ENCODE measurements at places on chromosomes 13 and 19.

DNA sequence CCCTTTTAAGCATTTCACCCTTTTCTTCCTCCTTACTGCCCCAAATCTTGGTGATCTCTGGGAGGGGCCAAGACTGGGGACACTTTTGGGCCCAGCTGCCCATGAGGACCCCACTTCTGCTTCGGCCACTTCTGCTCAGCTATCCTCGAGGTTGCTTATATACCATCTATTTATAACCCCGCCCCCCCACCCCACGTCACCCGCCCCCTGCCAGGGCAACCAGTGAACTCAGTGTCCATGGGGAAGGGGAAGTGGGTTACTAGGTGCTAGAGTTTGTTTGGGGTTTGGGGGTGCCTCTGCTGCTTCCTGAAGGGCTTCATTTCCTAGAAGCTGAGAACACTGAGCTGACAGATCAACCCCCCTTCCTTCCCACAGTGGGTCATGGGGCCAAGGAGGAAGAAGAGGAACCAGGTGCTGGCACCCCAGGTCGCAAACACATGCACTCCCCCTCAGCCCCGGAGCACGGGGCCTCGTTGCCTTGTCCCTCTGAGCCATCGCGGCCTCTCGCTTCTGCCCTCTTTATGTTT is 6.1 kb upstream of the ADGRE5 start:
- no peak for DNase-seq

DNA sequence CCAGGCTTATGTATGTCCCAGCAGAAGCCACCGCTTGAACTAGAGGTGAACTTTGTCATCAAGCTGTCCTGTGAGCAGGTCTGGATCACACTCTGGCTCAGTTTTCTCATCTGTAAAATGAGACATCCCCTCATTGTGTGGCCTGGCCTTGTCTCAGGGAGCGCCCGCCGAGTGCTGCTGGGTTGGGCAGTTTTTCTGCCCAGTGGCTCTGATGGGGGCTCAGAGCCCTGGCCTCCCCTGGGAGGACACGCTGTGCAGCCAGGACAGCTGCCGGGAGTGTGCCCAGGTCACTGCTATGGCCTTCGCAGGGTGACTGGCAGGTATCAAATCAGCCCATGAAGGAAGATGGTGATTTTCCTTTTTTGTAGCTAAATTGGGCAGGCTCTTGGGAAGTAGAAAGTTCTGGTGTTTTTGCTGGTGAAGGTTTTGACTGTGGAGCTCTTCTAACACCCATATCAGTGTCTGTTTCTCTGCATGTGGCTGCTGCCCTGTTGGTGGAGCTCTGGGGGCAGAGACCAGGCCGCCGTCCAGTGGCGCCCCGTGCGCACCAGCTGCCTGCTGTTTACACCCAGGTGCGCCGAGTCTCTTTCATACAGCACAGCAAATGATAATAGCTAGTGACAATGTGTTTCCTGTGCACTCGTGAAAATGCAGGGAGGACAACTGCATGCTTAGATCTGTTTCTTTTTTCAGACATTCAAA is 40.8 kb downstream of the SLC7A9 start:
- DNase-seq: no peak

- DNase-seq: no peak
Observed at GRCh38 chr13:24618011-24618955, 61.9 kb upstream of the ATP12A start.

DNA sequence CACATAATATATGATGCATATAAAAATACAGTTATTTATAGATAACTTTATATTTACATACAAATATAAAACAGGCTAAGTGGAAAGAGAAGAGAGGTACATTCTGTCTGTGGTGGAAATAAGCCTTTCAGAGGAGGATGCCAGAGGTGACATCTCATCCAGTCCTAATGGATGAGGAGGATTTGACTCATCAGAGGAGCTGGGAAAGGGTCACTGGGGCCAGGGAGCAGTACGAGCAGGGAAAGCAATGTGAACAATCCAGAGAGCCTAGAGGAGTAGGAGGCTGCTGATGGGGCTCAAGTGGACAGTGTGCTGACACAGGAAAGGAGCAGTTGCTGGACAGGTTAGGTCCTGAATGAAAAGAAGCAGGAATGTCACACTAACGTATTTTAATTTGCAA is 18.6 kb downstream of the NALCN start:
- no peak for DNase-seq

DNA sequence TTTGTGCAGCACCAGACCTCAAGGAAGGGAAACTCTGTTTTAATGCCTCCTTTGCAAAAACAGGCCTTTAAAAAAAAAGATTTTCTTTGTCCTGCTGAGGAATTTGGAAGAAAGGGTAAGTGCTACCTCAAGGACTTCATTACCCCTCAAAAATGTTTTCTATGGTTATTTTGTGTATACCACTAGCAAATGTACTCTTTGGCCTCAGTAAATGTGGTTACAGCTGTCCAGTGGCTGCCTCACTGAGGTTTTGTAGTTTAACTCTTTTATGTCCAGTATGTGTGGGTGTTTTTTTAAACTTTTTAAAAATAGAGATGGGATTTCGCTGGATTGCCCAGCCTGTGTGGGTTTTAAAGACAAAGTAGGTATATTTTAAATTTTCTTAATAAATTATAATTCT is 42.2 kb upstream of the TSC22D1 start:
- DNase-seq: no peak

- DNase-seq: no peak
Observed at GRCh38 chr13:105914291-105915036, 621.0 kb downstream of the EFNB2 start.

DNA sequence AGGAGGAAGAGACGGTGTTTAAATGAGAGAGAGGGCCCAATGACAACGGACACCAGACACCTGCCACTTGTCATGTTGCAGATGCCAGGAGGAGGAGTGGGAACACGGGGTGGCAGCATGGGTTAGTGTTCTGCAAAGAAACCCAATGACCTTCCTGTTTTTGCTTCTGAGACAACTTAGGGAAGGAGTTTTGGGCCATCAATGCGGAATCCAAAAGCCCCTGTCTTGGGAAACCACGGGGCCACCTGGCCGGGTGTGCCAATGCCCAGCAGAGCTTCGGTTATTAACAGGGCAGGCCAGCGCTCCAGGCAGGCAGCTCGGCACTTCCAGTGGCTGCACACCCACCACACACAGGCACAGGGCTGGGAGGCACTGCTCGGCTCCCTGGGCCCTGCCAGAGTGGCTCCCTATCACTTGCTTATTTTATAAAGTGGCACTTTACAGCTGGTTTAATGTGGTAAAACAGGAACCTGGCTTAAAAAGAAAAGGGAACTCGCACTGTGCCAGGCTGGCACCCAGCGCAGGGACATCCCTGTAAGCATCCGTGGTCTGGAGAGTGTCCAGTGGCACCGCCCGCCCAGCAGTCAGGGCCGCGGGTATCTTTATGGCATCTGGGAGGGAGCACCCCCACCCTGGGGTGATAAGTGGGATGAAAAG is 19.1 kb downstream of the ELL start:
- DNase-seq: peak; percentile 44

DNA sequence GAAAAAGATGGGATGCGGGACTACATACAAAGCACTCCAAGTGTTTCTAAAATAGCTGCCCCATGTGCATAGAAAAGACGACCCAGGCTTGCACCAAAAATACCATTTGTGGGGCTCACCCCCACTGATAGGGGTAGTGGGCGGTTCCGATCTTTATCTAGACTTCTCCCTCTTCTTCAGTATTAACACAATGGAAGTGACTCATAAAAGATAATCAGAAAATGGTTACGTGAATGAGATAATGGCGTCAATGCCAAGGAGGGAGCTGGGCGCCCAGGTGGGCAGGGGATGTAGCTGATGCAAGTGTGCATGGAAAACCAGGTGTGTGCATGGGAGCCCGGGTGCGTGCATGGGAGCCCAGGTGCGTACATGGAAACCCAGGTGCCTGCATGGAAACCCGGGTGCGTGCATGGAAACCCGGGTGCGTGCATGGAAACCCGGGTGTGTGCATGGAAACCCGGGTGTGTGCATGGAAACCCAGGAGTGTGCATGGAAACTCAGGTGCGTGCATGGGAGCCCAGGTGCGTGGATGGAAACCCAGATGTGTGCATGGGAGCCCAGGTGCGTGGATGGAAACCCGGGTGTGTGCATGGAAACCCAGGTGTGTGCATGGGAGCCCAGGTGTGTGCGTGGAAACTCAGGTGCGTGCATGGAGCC is 32.7 kb downstream of the LAMP1 start:
- DNase-seq: no peak

DNA sequence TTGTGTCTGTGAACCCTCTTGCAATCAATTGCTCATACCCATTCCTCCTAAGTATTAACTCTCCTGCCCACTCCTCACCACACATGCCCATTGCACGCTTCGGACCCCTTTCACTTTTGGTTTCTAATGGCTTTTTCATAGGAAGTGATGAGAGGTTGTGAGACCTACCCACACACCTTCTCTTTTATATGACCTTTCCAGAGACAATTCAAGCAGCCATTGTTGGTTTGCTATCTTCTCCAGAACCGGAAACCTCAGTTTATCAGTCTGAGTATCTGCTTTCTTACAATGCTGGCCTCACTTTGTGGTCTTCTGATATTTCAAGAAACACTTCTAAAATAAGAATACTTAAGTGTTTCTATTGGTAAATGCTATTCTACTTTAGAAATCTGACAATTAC is 1550.8 kb upstream of the SLC10A2 start:
- DNase-seq: no peak

GRCh38 chr19:43471091-43471490 is 5.7 kb upstream of the LYPD3 start:
- no peak for DNase-seq

- no peak for DNase-seq
Observed at GRCh38 chr19:47461876-47462275, 9.8 kb downstream of the SLC8A2 start.

DNA sequence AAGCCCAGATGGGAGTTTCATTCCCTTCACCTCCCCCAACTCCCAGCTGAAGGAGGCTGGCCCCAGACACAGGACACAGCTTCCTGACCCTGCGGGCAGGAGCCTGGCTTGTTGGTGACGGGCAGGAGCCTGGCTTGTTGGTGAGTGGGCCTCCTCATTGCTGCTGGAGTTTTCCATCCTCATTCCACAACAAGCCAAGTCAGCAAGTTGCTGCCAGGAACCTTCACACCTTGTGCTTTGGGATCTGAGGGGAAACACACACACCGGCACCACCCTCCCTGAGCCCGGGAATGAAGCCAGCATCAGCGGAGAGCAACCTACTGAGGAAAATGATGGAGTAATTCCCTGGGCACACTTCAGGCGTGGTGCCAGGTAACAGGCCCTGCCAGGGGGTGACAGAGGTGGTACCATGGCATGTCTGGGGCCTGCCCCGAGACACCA is 74.9 kb downstream of the ALOX5AP start:
- no peak for DNase-seq

DNA sequence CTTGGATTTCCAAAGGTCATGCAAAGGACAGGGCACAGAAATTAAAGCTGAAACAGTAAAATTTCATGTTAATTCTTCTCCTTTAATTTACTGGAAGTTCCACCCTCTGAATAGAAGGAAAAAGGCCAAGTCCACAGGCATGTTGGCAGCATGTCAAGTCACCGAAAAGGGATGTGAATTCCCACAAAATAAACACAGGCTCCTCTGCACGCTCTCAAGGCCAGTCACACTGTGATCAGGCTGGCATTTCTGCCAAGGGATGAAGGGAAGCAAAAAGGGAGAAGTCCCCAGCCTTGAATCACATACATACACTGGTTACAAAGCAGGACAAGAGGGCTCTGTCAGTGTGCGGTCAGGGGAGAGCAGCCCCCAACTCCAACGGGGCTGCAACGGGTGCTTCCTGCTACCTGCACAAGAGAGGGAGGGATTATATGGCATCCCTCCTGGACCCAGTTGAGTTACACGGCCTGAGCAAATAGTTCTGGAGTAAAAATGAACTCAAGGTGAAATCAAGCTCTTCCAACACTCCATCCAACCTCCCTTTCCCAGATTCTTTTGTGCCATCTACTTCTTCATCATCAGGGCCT is 6.9 kb downstream of the DCLK1 start:
- no peak for DNase-seq

DNA sequence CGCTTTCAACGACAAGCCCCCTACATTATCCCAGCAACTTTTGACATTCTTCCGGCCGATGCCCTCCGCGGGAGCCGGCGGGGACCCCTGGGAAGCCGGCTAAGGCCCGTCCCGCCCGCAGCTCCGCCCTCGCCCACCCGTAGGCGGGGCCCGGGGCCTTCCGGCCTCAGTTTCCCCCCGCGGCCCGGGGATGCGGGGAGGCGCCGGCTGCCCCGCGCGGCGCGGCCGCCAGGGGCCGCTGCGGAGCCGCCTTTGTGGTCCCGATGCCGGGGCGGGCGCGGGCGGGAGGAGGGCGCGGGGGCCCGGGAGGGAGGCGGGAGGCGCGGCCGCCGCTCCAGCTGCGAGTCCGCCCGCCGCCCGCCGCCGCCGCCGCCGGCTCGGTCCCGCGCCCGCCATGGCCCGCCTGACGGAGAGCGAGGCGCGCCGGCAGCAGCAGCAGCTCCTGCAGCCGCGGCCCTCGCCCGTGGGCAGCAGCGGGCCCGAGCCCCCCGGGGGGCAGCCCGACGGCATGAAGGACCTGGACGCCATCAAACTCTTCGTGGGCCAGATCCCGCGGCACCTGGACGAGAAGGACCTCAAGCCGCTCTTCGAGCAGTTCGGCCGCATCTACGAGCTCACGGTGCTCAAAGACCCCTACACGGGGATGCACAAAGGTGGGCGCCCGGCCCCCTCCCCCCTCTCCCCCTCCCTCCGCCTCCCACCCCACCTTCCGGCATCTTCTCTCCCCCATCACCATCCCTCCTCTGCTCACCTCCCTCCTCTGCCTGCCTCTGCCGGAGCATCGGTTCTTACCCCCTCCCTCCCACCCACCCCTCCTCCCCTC is at the start of gene CELF5:
CELF5 (plus strand) TSS at position 316 of the 823 bp plus-strand sequence; CDS start at position 395, 79 bp downstream.
- DNase-seq: peak; percentile 26

GRCh38 chr19:719636-720344 is 11.1 kb downstream of the PALM start:
- DNase-seq: no peak

- no peak for DNase-seq
Observed at GRCh38 chr13:107005577-107005976, 437.6 kb upstream of the ARGLU1 start.

DNA sequence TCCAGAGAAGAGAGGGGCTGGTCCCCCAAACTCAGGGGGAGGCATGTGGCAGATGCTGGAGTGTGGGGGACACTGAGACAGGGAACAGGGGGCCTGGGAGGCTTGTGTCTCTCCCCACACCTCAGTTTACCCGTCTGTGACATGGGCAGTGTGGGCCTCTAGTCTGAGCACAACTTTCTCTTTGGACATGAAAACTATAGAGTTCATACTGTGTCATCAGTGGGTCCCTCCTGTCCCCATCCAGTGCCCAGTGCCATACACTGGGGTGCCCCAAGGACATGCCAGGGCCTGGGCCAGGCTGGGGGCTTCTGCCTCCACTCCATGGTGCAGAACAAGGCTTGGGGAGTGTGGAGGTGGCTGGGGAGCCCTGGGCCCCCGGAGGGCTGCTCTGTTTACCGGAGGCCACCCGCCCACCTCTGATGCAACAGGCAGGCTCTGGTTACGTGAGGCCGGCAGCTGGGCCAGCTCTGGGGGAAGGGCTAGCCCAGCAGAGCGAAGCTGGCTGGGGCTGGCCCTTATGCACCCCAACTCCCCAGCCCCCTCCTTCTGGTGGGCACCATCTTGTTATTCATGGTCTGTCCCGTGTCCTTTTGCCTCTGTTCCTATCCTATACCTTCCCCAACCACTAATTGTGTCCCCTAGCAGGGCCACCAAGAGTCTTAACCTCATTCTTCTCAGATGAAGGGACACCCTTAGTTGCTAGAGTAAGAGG is 1.9 kb upstream of the MEF2B start:
- no peak for DNase-seq
